ENCODE measurements at places on chromosomes 12 and 14.

DNA sequence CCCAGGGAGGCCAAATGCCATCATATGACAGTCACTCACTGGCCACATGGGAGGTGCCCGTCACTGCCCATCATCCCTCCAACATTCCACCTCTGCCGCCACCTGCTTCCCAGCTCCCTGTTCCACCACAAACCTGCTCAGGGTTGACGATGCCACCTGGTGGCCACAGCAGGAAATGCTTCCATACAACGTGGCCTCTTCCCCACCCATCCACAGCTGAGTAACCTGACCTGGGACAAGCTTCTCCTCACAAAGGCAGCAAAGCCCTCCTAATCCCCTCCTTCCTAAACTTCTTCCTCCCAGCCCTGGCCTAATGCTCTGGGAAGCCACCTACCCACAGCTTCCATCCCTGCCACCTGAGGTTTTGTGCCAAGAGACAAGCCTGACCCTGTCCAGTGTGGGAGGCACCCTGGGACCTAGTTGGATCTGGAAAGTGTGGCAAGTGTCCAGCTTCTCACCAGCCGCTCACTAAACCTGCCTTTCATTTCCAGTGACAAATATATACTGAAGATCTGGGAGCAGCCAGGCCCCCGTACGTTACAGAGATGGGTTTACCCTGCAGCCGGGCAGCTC, 4.3 kb downstream of the DEGS2 start:
- no peak for DNase-seq

GRCh38 chr12:26918321-26919215, 19.2 kb downstream of the INTS13 start:
- no peak for DNase-seq

DNA sequence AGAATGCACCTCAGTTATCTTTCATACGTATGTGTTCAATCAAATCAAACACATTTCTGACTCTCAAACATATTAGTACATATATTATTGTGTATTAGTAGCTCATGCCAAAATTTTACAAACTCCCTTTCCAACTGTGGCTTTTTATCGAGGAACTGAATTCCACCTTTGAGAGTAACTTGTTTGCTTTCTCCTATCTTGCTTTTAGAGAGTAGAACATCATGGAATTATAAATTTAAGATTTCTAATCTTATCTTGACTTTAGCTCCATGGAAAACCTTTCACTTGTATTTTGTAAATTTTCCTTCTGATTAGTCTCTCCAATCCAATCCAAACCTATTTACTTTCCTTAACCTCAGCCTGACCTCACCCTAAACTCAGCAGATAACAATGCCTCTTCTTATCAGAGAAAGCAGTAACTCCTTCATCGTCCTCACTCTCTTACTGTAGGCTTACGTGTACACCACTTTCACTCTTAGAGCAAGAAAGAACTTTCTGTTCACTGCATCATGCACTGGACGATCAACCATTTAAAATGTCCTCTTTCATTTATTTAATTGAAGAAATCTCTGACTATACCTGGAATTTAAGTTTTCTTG, 164.5 kb downstream of the TMTC3 start:
- DNase-seq = no peak

DNA sequence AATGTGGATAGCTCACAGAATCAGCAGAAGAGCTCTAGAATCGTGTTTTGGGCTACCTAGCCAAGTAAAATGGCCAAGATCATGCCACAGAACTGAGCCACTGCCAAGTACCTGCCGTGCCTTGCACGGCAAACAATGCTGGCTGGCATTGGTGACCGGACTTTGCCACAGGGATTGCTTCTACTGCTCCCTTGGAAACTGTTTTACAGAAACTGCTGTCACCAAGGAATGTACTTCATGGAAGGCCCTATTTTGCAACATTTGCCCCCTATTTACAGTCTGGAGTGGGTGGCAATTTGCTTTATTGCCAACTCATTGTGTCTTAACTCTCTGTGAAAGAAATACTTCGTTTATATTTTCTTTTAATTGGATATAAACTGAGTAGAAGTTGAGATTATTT, 49.0 kb downstream of the BORCS5 start:
- DNase-seq = no peak

GRCh38 chr12:110661337-110661972, 27.5 kb downstream of the HVCN1 start:
- peak; percentile 32 for DNase-seq

GRCh38 chr14:99768381-99768780, 24.8 kb upstream of the EML1 start:
- no peak for DNase-seq

- DNase-seq = no peak
These were observed 47.5 kb downstream of the MRPL42 start for GRCh38 chr12:93514853-93515252.

DNA sequence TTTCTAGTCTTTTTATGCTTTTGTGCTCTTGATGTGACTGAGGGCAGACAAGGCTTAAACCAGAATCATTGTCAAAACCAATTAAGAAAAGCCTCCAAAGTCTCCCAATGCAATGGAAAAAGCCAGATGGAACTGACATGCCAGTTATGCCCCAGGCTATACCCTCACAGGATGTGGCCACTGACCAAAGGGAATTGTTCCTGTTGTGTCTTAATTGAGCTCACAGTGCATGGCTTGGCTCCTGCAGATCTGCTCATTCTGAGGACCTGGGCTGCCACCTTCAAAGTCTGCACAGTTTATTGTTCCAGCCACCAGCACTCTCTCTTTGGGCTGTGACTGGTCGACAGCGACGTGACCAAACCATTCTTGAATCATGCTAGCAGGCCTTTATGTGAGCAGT, 17.1 kb upstream of the BICD1 start:
- DNase-seq = no peak

DNA sequence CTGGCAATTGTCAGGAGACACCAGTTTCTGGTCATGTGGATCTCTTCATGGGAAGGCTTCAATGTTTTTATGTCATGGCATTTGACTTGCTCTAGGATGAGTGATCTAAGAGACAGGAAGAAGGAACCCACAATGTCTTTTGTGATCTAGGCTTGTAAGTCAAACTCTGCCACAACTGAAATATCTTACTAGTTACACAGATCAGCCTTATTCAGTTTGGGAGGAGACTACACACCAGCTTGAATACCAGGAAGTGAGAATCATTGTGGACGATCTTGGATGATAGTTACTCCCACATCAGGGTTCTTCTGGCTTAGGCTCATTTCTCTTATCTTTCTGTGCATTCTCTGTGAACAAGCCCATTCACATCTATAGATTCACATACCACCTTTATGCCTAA, 236.2 kb upstream of the FBXO33 start:
- DNase-seq = no peak

GRCh38 chr12:112439769-112440168, 21.0 kb downstream of the PTPN11 start:
- DNase-seq = no peak

- DNase-seq = no peak
These were observed 336.5 kb downstream of the FSCB start for GRCh38 chr14:44170556-44170955.

DNA sequence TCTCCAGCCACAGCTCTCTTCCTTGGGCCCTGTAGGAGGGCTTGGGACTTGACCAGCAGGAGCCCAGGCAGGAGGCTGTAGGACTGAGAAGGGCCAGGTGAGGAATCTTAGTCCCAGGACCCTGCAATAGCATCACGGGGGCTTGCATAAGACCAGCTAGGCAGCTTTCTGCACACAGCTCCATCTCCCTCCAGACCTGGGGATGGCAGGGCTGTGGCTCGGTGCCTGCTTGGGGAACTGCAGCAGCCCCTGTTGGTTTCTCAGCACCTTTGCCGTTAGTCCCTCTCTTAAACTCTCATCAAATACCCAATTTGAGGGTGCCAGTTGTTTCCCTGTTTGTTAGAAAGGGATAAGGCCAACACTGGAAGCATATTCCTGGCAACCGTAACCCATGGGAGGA, 14.3 kb downstream of the DIO3 start:
- DNase-seq = no peak

- no peak for DNase-seq
These were observed 66.3 kb downstream of the IFT43 start for GRCh38 chr14:76051717-76052465.

- DNase-seq = no peak
These were observed 181.2 kb downstream of the TMTC2 start for GRCh38 chr12:82867762-82868500.

DNA sequence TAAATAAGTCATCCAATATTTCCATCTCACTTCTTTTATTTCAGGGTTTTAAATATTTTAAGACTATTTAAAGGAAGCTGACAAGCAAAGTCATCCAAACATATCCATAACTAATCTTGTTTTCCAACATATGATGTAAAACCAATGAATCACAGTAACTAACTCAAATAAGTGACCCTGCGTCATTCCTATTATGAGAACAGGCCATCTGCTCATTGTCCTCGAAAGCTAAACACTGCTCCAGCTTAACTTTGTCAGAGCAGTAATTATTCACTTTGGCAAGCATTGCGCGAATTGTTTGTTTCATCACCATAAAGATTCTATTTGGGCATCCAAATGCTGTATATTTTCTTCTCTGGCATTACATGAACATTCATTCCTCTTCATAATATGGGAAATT, 99.1 kb downstream of the CAPZA3 start:
- DNase-seq = no peak

- peak; percentile 43 for DNase-seq
These were observed at the start of gene GPR135 for GRCh38 chr14:59465316-59466135. TSS of gene GPR135 (minus strand) at chr14:59465380. CDS start at chr14:59465226, 154 bp downstream.

DNA sequence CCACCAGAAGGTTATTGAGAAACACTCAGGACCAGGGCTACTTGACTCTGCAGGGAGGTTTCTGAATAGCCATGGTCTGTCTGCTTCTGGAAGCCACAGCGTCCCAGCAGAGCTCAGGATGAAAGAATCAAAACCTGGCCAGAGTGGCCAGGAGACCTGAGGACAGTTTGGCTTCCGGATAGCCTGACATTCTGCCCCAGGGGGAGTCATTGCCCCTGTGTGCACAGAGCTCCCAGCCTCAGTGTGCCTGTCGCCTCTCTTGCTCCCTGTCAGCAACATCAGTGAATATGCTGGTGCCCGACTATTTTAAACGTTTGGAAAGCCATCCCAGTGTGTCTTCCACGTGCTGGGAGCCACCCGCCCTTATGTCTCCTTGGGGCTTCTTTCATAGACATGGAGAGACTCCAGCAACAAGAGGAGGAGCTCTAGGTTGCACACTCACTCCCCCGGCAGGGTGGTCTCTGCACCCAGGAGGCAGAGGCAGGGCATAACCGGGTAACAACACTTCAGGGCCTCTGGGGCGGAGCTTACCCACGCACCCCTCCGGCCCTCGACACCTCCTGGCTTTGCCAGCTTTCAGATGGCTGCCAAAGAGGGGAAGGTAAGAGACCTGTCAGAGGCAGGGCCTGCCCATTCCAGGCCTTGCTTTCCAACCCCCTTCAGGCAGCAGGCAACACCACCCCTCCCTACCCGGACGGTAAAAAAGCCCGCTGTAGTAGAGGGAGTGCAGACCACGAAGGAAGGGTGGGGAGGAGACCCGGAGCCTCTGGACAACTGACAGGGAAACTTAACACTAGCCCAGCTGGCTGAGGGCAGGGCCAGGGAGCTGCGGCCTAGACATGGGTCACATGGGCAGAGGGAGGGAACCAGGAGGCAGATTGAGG, 19.0 kb upstream of the SLC6A12 start:
- DNase-seq = no peak

DNA sequence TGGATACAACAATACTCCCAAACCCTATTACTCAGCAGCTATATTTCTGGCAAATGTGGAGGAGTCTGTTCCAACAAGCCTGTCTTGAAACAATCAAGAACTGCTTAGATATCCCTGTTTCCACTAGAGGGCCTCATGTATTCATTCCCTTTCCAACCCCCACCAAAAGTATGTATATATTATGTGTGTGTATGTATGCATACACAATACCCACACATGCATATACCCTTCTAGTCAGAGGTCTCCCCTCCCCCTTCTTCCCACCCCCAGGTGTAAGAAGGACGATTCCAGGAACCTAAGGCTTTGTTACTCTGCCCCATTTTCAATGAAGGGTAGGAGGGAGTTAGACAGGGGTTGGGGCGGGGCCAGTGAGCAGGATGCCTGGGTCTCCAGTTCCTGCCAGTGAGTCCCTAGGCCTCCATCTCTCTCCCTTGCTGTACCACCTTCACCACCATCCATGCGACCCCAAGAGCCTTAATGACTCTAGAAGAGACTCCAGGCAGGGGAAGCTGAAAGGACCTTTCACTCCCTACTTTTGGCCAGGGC, at the start of gene DGKA:
Gene DGKA (plus strand): TSS at position 392 of the 546 bp plus-strand sequence. CDS start 5,342 bp downstream, outside the sequence.
- DNase-seq = peak; percentile 75

DNA sequence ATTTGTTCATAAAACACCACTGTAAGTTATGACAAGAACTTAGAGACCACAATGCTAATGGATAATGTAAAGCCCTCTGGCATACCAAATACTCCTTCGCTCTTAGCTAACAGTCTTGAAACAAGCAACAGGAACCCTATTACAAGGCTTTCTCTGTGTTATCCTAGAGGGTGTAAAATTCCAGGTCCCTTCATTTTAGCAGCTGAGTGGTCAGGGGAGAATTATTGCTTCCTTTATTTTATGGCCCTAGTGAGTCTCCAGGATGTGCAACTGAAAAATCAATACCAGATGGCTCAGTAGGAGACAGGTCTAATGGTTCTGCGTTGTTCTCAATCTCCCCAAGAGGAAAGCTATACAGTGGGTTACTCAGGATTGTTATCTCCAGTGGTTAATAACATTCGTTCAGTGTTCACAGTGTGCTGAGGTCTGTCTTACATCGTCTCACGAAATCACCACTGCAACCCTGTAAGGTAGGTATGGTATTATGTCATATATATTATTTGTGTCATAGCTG, 172.7 kb upstream of the CNOT2 start:
- no peak for DNase-seq

GRCh38 chr12:116924558-116925453, 14.1 kb downstream of the FBXW8 start:
- no peak for DNase-seq

Measured in stimulated activated CD4-positive, alpha-beta T cell treated with anti-CD3 and anti-CD28 coated beads, Interleukin-12 subunit alpha, Interleukin-12 subunit beta, amount 100 ng/mL, for 4 hours (primary cell).